ENCODE measurements at places on chromosomes 16 and 17.

GRCh38 chr17:35764123-35764991 lies 3.7 kb downstream of the C17orf50 start:
- peak; percentile 92 for DNase-seq

GRCh38 chr16:10297341-10298006 lies 88.4 kb upstream of the ATF7IP2 start:
- no peak for DNase-seq

GRCh38 chr17:19248151-19248927 lies 11.2 kb downstream of the EPN2 start:
- DNase-seq = no peak

GRCh38 chr16:26050472-26050871 lies 358.7 kb downstream of the HS3ST4 start:
- no peak for DNase-seq

DNA sequence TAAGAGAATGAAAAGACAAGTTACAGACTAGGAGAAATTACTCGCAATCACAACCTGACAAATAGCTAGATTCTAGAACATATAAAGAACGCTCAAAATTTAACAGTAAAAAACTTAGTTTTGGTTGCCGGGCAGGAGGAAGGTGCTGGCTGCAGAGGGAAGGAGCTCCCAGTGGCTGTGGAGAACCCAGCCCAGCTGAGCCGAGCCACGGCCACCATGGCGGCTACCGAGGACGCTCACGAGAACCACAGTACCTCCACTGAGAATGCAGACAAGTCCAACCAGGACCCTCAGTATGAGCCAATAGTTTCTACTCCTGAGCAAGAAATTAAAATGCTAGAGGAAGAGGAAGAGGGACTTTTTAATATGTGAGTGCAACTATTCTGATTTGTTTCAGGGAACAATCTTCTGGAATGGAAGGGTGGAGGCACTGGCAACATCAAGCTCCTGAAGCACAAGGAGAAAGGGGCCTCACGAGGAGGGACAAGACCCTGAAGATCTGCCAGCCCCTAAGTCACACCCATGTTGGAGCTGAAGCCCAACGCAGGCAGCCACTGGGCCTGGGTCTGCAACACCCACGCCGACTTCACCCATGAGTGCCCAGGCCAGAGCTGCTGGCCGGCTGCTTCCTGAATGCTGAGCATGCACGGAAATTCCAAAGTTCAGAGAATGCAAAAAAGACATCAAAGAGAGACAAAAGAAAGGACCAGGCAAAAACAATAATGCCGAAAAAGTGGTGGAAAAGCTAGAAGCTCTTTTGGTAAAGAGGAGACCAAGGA lies 55.0 kb downstream of the DNAH17 start:
- no peak for DNase-seq

GRCh38 chr17:30148376-30148775 lies 31.8 kb downstream of the NSRP1 start:
- DNase-seq = no peak

- no peak for DNase-seq
These were observed 111.7 kb downstream of the SPECC1 start for GRCh38 chr17:20120836-20121235.

DNA sequence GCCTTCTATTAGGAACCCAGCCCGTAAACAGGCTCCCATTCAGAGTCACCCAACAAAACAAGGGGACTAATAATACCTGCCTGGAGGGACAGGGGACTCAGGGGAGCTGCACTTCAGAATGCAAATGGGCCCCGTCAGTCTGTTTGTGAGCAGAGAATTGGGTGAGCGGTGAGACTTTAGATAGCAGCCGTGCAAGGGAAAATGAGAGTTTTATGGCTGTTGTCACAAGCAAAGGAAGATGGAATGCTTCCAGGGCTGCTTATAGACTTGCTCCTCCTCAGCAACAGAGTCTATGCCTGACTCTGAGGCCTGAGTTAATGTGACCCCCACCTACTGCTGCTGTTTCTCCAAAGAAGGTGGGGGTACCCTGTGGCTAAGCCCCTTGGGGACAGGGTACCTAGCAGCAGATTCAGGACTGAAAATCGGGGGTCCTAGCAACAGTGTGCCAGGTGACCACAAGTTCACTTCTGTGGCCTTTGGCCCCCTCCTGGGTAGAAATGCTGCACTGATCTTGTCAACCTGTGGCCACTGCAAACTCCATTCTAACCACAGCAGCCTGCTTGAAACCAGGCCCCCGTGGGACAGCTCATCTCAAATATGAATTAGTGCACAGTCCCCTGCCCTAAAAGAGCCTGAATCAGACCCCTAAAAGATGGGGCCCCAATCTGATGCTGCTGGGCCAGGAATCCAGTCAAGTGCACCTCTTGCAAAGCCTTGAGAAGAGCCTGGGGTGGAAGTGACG lies 126.4 kb downstream of the C16orf78 start:
- no peak for DNase-seq

DNA sequence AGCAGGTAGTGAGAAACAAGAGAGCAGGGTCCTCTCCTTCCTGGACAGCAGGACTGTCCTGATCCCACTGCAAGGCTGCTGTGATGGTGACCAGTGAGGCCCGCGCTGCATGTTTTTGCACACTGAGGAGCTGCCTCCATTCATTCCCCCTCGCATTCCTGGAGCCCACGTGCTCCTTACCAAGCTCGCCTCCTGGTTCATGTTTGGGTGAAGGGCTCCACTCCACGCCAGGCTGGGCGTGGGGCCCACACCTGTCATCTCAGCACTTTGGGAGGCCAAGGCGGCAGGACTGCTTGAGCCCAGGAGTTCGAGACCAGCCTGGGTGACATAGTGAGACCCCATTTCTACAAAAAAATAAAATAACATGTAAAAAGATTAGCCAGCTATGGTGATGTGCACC lies 15.4 kb upstream of the FASN start:
- no peak for DNase-seq
